ENCODE measurements at places on chromosomes 7 and 10.
A peak's percentile ranks its signal among the peaks of the same experiment; 100 is the strongest.

GRCh38 chr10:96107623-96108038, 22.5 kb upstream of the ZNF518A start:
- DNase-seq, result no peak

- DNase-seq, result no peak
These were observed 364.9 kb downstream of the ANKRD30A start for GRCh38 chr10:37490266-37490665.

GRCh38 chr7:19375976-19376375, 230.8 kb upstream of the FERD3L start:
- no peak for DNase-seq

DNA sequence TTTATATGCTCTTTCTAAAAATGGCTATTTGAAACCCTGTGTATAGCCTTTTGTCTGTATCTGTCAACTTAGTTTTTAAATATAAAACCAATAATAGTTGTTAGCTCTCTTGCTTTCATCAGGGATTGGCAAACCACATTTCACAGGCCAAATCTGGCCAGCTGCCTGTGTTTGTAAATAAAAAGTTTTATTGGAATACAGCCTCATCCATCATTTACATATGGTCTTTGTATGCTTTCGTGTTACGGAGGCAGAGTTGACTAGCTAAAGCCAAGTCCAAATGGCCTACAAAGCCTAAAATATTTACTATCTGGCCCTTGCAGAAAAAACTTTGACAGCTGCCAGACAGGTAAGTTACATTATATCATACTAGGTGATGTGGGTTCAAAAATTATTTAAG, 235.0 kb downstream of the BICC1 start:
- no peak for DNase-seq

- no peak for DNase-seq
These were observed 1239.3 kb downstream of the SORCS1 start for GRCh38 chr10:105925045-105925785.

DNA sequence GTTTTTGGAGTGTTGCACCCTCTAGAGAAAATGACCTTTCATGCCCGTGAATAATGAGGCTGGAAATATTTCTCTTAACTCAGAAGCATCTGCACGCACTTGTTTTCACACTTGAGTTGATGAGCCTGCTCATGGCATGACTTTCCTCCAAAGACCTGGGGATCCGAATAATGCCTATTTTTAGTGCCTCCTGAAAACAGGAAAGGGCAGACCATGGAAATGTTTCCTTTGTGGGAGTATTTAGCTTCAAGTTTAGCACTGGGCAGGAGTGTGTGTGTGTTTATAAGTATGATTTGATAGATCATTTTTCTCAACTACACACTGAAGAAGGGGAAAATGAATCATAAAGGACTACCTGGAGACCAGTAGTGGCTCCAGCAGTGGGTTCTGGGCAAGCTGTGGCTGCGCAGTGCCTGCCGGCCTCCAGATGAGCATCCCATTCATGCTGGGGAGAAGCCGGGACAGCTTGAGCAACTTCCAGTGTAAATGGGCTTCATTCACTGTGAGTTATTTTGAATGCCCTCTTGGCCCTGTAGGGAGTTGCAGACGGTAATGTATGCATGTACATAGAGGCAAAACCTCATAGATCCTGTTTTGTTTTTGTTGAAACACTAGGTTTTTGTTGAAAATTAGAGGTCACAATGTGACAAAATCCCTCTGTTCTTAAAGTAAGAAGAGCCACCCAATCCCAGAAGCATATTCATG, 117.8 kb upstream of the INSYN2A start:
- DNase-seq, result no peak

DNA sequence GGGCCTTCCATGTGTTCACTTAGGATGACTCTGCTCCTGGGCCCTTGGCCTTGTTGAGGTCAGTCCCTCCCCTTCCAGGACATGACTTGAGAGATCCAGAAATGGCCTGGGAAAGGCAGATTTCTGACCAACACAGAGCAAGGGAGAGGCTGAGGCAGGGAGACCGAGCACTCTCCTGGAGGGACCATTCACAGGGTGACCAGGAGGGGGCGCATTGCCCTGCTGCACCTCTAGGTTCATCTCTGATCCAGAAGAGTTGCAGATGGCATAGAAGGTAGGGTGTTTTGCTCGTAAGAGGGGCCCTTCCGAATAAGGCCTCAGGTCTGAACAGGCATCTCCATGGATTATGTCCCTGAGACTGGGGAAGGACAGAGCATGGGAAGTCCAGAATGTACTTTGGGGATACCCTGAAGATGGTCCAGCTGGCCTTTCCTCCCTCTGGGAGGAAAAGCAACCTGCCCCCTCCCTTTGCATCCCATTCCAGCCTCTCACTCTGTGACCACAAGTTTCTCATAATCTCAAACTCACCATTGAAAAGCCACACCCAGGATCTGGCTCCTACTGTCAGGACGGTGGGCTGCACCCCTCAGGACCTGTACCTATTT, 6.6 kb downstream of the DMBT1 start:
- no peak for DNase-seq

DNA sequence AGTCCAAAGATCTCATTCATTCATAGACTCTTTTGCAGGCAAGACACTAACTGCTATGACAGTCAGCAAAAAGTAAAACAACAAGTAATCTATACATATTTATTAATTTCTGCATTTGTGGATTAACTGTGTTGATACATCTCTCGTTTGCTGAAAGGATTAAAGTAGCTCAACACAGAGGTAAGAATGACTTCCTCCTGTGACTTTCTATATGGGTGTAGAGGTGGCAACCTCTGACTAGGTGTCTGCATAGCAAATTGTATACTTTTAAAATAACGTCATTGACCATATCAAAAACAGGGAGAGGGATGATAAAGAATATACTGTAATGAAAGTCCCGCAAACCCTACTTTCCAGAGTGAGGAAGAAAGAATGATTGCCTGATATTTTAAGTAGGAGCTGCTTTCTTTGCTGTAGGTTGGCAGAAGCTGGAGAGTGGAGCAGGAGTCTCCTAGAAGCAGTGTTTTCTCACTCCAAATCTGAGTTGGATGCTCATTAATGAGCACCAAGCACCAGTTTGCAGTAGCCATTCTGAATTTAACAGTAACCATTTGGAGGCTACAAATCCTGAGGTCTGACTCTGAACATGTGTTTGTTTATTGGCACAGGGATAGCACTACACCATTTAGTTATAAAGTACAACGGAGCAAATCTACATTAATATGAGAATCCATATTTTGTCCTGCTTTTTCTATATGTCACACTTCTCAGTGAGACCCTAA, 9.2 kb upstream of the LRRN3 start:
- no peak for DNase-seq

DNA sequence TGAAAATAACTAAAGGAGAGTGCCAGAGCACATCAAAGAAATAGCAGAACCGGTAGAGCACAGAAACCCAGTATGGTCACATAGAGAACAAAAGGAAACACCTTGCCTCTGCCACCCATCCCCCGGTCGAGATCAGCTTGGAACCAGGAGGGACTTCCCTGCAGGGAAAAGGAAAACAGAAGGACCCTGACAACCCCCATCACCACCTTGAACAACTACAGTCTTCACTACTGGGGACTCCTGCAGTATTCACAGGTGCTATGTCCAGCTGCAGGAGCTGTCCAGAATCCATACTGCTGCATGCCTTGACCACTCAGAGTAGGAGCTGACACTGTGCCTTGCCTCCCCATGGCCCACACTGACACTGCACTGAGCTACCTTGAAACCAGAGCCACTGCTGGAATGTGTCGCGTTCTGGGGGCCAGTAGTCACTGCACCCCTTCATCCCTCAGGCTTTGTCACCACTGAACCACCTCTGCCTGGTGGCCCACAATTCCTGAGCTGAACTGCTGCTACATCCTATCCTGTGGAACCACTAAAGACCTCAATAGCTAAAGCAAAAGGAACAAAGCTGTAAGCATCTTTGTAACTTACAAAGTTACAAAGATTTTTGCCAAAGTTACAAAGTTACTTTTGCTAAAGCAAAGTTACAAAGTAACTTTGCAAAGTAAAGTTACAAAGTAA, 66.8 kb downstream of the TRIL start:
- no peak for DNase-seq

GRCh38 chr7:98722402-98722801, 105.3 kb downstream of the NPTX2 start:
- no peak for DNase-seq

- no peak for DNase-seq
These were observed 506.5 kb downstream of the TCERG1L start for GRCh38 chr10:130804778-130805634.

DNA sequence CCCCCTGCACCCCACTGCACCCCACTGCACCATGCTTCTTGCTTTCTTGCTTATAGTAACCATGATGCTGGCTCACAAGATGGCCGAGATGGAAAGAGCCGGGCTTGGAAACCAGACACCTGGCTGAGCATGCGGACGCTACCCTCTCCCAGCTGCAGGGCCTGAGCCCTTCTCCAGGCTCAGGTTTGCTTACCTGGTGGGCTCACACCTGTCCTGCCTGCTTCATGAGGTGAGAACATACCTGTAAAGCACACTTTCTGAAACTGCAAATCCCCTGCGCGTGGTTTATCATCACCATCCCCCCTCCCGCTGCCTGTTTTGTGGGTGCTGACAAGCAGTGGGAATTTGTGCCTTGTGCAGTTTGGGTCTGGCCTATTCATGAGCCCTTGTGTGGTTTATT, 302.7 kb downstream of the GLRX3 start:
- no peak for DNase-seq

GRCh38 chr7:17560516-17560915, 262.1 kb downstream of the AHR start:
- no peak for DNase-seq

DNA sequence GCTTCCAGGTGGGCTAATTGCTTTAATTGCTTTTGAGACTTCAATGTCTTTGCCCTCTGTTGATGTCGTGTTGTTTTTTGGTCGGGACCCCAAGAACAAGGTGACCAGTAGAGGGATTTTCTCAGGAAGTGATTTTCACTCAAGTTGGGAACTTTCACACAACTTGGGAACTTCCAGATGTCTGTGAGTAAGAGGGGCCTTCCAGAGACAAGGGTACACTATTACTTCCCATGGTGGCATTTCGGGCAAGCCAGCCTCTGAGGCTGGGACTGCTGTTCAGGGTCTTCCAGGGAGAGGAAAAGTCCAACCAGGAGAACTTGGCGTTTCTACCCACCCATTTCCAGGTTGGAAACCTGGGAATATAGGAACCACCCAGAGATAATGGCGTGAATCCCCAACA, 170.0 kb upstream of the CDCA7L start:
- DNase-seq, result no peak

DNA sequence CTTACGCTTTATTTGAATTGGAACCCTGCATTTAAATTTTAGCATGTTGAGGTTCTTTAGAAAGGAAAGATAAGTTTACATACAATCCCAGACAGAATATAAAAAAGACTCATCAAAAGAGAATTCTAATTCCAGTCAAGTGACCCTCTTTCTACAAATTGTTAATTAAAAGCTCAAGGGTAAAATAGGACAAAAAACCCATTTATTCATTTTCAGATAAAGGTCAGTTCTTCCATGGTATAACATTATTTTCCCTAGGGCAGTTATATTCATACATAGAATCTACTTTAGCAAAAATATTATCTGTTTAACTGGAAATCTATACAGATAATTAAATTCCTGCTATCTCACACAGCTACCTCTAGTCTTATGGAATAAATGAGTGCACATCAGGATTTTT, 137.5 kb upstream of the LAMB4 start:
- DNase-seq, result no peak

GRCh38 chr7:110698576-110698975, 392.4 kb upstream of the LRRN3 start:
- no peak for DNase-seq

GRCh38 chr10:114180937-114181336, 1.8 kb downstream of the TDRD1 start:
- no peak for DNase-seq

DNA sequence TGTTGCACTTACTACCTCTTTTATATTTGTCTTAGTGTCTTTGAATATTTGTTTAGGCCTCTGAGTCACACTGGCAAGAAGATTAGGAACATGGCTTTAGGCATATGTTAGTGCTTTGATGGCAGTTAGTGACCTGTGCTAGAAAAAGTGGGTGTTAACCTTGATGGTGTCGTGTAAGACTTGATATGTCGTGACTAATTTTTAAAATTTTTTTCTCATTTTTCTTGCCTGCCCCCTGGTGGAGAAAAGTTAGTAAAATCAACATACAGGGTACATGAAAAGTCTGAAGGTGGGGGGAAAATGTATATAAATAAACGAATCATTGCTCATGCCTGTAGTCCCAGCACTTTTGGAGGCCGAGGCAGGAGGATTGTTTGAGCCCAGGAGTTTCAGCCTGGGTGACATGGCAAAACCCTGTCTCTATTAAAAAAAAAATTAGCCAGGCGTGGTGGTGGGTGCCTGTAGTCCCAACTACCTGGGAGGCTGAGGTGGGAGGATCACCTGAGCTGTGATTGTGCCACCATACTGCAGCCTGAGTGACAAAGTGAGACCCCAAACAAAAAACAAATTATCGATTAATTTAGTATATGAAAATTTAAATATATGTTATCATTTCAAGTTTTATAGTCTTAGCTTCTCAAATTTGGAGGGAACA, 44.6 kb downstream of the TAX1BP1 start:
- peak; percentile 6 for DNase-seq

- DNase-seq, result no peak
These were observed 36.9 kb downstream of the TNPO3 start for GRCh38 chr7:129017933-129018538.

GRCh38 chr7:19915596-19915995, 142.2 kb upstream of the TMEM196 start:
- DNase-seq, result no peak

- DNase-seq, result no peak
These were observed 37.7 kb upstream of the MAP3K8 start for GRCh38 chr10:30396293-30396692.

GRCh38 chr7:118186501-118186900, 2.5 kb downstream of the LSM8 start:
- DNase-seq, result no peak

GRCh38 chr10:33812586-33812985, 478.1 kb upstream of the NRP1 start:
- DNase-seq, result no peak

GRCh38 chr10:122555442-122555841, 5.1 kb upstream of the DMBT1 start:
- DNase-seq, result no peak

DNA sequence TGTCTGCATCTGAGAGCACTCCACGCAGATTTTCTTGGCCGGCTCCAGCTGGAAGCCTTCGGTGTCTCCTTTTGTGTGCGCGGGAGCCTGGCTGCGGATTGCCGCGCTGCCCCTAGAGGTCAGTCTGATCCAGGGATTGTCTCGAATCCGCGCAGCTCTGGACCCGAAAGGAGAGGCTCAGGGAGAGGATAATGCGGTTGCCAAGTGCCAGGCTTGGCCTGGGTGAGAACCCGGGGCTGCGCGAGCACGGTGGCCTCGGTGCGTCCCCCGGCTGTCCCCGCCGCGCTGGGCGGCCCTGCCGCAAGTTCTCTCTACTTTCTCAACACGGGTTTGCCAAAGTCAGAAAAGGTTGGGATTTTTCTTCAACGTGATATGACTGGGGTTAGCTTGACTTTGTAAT, 140.9 kb downstream of the ADCYAP1R1 start:
- no peak for DNase-seq

GRCh38 chr7:55018361-55019190, at the start of gene EGFR:
EGFR (plus strand) TSS chr7:55019017; CDS start chr7:55019278, 261 bp downstream.
- DNase-seq, result no peak

GRCh38 chr7:87494454-87494853, 19.0 kb upstream of the ABCB4 start:
- DNase-seq, result no peak
